Left colon (tissue), 2 donors: ENCODE measurements at places on chromosomes 5 and 9.

GRCh38 chr5:119439140-119439631 lies 13.1 kb upstream of the HSD17B4 start:
- DNase-seq = peak; percentile 88

GRCh38 chr9:82949203-82949602 lies 113.7 kb downstream of the RASEF start:
- no peak for DNase-seq

DNA sequence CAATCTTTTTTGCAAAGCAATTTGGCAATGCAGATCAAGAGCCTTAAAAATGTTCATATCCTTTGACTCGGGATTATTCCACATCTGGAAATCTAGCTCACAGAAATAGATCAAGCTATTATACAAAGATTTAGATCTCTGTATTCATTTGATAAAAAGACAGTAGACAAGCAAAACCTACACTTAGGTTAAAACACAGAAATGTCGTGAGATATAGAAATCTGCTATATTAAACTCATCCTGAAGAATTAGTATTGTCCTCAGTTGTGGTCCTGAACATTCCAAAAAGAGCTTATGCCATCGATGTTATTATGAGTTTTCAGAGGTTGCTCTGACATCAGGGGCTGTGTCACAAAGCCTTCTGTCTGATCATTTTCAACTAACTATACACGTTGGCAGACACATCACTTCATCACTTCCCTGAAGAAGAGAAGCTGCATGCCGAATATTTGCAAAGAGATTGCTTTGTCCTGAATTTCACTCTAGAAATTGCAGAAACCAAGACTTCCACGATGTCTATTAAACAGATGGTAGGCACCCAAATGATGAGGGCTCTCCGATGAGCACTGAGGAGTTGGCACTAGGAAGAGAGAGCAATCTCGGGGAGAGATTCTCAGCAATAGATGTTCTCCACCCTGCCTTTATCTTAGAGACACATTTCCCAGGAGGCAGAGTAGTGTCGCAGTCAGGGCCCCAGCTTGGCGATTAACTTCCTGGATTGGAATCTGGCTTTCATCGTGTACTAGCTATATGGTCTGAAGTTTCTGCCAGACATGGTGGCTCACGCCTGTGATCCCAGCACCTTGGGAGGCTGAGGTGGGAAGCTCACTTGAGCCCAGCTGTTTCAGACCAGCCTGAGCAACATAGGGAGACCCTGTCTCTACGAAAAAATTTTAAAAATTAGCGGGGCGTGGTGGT lies 1.9 kb upstream of the UBTD2 start:
- DNase-seq = no peak

DNA sequence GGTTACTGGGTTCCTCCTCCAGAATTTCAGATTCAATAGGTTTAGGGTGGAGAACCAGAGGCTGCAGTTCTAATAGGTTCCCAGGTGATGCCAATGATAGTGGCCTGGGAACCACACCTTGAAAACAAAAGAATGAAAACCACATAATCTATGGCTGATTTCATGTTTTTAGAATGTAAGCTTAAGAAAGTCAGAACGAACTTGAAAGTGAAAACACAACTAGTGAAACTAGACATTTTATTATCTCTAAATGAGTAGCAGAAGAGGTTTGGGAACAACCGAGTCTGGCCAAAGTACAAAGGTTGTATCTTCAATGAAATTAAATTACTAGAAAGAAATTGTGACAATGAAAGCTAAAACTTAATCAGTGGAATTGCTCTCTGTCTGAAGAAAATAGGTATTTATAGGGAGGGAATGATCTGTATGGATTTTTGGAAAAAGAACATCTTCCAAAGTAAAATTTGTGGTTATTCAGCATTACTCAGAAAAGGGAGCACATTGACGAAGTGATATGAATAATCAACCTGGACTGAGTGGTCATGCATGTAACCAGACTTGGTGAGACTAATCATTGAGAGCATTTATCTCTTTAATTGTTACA lies 24.9 kb upstream of the CEP120 start:
- DNase-seq = no peak

GRCh38 chr5:9529041-9529480 lies 16.8 kb downstream of the SEMA5A start:
- DNase-seq = peak; percentile 46

DNA sequence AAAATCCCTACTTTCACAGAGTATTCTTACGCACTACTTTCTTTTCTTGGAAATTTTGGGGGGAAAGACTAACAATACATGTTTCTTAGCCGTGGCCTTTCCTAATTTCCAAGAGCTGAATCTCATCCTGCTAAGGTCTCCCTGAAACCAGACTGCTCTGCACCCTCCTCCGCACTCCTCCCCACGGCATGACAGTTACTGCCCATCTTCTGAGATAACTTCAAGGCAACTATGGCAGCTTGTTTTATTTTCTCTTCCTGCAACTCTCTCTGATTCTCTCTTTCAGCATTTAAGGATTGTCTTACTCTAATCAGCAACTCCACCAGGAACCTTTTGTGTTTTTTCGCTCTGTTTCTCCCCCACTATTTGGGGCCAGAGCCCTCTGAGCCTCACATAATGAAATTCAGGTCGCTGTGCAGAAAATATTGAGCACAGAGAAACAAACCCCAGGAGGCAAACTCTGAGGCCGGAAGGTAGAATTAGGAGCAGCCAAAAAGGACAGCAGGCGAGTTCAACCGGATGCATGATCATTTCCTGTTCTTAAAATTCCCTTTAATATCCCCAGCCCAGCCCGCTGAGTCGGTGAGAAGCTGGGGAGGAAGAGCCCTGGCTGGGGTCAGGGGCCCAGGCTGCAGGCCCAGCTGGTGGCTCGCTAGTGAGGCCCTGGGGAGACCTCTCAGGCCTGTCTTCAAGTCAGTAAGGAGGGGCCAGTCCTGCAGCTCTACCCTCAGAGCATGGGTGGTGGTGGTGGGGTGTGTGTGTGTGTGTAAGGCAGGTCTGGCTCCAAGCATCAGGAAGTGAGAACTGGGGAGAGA lies 213.6 kb upstream of the S1PR3 start:
- DNase-seq = no peak

DNA sequence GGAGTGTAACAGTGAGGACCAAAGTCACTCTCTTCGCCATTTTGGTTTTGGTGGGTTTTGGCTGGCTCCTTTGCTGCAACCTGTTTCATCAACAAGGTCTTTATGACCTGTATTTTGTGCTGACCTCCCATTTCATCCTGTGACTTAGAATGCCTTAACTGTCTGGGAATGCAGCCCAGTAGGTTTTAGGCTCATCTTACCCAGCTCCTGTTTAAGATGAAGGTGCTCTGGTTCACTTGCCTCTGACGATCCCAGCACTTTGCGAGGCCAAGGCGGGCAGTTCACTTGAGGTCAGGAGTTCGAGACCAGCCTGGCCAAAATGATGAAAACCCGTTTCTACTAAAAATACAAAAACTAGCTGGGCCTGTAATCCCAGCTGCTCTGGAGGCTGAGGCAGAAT lies 1.8 kb upstream of the CKS2 start:
- DNase-seq = no peak

- no peak for DNase-seq
Observed at GRCh38 chr5:151383011-151383410, 35.7 kb upstream of the SLC36A2 start.

DNA sequence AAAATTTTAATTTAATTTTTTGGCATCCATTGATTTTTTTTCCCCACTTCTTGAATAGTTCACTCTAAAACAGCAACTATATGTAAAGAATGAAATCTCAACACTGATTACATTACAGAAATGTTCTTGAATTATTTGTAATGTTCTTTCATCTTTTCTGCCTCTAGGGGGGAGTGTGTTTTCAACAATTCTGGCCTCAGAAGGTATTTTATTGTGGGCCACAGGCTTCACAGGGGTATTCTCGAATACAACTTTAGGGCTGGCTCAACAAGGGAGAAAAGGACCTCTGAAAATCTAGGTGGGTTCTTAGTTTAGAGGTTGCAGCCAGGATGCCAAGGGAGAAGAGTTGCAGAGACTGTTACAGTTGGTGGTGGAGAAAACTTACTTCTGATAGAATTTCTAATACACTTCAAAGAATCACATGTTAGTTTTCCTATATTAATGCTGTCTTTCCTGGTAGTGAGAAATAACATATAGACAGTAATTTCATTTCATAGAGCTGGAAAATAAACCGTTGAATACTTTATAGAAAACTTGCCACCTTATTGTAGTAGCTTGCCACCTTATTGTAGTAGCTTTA lies 3.6 kb upstream of the NPR3 start:
- DNase-seq = no peak

DNA sequence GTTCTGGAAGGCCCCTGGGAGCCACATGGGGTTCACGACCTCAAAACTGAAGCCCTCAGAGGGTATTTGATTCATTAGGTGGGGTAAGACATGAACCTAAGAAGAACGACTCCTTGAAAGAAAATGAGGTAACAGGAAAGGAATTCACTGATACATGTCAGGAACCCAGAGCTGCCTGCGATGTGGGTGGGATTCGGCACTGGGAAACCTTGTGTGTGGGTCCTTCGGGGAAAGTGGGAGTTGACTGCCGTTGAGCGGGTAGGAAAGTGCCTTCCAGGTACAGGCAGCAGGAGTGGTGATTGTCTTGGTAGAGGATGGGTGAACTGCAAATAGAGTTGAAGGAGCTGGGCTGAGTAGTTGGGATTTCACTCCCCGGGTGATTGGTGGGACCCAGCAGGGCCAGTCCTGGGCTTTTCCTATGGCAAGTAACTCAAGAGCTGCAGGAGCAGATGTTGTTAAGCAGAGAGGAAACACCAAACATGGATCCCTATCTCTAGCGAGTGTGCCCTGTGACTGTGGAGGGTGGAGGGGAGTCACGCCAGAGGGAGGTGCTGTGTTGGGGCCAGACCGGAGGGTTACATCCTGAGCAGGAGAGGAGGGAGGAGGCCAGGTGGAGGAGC lies 30.8 kb downstream of the ANKRD33B start:
- DNase-seq = no peak

- no peak for DNase-seq
Observed at GRCh38 chr5:17105744-17106418, 111.5 kb upstream of the BASP1 start.

- DNase-seq = peak; percentile 29
Observed at GRCh38 chr9:79489261-79490000, 82.3 kb upstream of the TLE4 start.

DNA sequence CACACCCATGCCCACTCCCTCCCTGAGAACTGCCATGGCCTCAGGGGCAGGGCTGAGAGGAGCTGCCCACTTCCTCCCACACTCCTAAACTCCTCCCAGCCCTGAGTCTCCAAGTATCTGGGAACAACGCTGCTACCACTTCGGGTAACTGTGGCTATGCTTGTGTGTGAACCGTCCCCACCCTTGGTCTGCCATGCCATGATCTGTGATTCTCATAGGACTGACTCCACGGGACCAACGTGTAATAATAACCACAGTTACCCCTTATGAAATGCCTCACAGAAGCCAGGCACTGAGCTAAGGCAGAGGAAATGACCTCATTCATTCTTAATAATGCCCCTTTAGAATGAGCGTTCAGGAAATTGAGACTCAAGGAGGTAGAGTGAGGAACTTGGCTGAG lies 103.9 kb upstream of the SMIM23 start:
- no peak for DNase-seq

- no peak for DNase-seq
Observed at GRCh38 chr5:74272024-74272775, 368.3 kb downstream of the ENC1 start.

DNA sequence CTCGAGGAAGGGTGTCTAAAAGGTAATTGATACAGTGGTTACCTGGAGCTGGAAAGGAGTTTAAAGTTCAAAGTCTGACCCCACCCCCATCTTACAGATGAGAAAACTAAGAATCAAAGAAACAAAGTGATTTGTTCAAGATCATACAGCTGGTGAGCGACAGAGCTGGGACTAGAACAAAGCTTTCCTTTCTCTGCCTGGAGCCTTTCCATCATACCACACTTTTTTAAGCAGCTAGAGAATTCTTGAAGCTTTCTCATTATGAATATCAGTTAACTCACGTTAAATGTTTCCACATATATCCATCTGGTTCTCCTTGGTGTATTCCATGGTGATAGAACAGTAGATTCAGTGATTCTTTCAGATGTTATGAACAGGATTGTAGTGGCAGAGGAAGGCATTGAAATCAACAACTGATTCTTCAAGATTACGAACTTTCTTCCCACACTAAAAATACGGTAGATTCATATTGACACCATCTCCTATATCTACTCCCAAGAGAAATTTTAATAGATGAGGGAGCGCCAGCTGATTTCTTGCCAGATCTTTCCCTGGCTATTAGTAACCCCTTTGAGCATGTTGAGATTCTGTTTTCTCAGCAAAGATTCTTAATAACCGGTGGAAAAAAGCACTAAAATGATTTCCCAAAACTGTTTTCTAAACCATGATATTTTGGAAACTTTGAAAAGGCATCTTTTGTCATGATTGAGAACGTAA lies 233.7 kb downstream of the ADAMTSL1 start:
- DNase-seq = no peak

GRCh38 chr5:151312756-151313324 lies 9.3 kb upstream of the SLC36A3 start:
- no peak for DNase-seq

DNA sequence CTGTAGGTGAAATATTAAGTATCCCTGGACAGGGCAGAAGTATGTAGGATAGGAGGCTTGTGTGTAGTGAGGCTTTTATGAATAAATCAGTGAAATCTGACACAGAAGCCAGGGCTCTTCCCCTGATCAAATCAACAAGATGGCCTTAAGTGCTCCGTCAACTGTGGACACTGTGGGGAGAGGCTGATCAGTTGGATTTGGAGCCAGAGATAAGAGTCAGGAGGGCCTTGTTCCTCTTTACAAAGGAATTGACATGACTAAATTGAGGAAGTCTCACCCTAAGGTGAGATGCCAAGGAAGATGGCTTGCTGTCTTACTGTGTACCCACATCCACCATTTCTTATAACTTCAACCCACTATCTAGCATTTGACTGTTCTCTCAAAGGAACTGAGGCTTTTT lies 91.6 kb upstream of the PRRC1 start:
- no peak for DNase-seq

DNA sequence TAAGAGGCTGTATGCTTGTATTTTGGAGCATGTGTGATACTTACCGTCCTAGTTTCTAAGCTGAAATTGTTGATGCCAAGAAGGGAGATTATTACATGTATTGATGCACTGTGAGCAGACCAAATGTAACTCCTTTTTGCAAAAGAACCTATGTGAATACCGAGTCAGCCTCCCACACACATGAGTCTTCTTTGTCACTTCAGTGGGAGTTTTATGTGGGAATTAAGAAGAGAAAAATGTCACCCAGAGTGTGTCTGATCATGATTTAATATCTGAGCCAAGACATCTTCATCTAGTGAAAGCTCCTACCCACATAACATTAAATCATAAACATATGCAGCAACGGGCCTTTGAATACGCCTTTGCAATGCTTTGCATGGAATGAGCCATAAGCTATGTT lies 380.3 kb upstream of the ACTBL2 start:
- no peak for DNase-seq

GRCh38 chr5:129622531-129622930 lies 125.4 kb upstream of the MINAR2 start:
- DNase-seq = no peak
